NCI-H1048 (cell line): ENCODE measurements at places on chromosomes 4 and X.

- DNase-seq: no peak
These were observed 14.6 kb downstream of the ADGRL3 start for GRCh38 chr4:61214680-61215079.

DNA sequence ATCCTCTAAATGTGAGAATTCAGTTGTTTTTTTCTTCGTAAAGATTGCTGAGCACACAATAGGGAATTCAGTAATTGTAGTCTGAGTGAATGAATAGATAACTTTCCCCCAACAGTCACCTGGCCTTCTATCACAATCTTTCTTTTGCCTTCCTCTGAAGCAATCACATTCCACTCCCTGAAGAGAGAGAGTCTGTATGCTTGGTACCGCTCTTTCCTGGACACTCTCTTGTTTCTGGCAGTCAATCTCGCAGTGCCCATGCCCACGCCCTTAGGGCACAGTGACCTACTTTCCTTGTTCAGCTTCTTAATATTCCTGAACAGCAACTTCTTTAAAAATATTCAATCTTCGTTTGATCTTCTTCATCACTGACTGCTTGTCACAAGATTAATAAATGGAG, 255.9 kb downstream of the ADAMTS3 start:
- DNase-seq: no peak

- DNase-seq: no peak
These were observed 22.6 kb downstream of the ZNF280C start for GRCh38 chrX:130246084-130246483.

- no peak for DNase-seq
These were observed 89.3 kb downstream of the MGST2 start for GRCh38 chr4:139754938-139755337.

DNA sequence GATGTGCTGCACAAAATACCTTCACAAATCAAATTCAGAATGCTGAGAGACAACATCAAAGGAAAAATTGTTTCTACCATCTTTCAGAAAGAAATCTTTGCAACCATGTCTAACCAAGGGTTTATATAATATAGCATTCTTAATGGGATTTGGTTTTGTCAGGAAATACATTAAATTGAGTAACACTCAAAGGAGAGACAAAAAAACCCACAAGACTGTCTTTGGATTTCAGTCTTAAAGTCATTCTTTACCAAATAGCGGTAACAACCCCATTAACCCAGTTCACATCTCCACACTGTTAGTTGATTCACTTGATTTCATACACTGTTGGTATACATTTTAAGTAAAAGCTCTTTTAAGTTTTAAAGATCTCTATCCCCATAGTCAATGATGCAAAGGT, 145.7 kb upstream of the EDNRA start:
- no peak for DNase-seq

GRCh38 chr4:24195991-24196736, 306.3 kb upstream of the PPARGC1A start:
- no peak for DNase-seq

DNA sequence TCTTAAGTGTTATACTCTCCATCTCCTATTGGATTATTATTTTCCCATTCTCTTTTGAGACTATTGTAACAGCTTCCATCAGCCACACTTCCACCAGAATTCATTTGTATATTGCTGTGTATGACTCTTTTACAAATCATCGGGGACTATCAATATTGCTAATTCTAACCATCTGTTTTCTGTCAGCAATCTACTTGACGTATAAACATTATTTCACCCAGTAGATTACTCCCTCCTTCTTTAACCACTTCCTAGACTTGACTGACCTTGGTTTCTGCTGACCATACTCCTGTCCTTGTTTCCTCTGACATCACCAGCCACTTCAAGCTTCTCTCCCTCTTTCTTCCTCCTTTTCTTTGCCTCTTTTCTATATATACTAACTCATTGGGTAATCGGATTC, 402.9 kb downstream of the PCDH18 start:
- DNase-seq: no peak
